ENCODE measurements at places on chromosomes 5 and 9.

DNA sequence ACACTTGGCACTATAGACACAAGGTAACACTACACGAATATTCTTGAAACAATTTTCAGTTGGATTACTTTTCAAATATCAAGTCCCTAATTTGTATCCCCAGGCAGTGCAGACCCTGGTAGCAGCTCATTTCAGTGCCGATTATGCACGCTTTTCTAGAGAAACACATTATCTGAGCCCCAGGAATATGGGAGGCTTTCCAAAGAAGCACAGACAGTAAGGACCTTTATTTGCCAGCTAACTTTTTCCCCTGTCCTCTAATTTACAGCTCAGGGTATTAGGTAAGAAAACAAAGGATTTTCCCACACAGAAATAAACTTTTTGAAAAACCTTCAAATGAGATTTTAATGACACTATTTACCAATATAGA is 852.3 kb upstream of the DMAC1 start:
- DNase-seq = no peak

DNA sequence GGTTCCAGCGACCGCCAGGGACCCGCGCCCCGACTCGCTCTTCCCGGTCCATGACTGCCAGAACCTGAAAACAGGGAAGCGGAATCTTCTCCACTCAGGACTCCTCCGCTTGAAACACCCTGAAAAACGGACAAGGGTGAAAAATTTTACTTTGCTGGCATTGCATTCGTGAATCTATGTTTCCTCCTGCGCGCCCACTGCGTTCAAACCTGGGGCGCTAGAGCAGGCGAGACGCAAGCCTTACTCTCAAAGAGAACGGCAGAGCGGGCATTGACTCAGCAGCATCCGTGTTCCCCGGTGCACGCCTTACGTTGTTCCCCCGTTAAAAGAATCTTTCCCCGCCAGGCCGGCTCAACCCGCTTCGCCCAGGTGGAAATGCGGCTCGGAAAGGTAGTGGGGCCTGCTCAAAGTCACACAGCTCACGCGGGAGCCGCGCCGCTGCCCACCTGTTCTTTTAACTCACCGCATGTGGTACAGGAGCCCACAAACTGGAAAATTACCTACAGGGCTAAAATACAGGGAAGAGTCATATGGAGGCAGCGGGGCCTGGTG is 999 bp upstream of the DRD1 start:
- DNase-seq = no peak

DNA sequence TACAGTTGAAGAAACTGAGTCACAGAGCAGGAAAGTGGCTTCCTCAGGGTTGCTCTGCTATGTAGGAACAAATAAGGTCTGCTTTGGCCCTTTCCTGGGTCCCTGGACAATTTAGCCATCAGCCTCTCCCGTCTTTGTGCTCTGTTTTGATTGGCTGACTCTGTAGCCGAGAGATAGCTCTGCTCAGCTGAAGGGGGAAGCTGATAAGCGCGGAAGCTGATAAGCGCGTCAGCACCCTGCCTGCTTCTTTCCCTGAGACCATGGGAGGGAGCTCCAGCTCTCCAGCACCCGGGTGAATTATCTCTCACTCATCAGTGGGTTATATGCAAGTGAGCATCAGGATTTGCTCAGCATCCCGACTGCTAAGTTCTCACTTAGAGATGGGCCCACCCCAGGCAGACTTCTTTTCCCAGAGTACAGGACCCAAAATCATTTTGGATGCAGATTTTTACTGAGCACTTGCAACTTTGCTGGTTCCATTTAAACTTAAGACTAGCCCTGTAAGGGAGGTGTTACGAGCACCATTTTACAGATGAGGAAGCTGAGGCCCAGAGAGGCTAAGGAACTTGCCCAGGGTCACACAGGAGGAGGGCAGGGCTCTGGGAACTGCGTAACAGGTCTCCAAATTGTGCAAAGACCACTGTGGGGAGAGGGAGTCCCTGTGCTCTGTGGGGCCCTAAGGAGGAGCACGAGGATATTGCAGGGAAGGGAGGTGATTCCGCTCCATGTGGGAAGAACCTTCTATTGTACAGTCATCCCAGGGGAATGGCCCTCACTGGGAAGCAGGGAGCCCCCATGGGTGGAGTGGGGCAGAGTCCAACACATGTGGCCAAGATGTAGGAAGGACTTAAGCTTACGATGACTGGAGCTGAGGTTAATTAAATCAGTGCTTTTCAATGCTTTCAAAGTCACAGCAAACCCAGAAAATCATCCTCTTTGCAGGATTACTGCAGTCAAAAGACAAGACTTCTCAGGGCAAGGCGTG is 83.7 kb upstream of the ORM1 start:
- DNase-seq = no peak

GRCh38 chr9:5756633-5757032 is 76.3 kb downstream of the ERMP1 start:
- no peak for DNase-seq

- DNase-seq = no peak
These were observed 163.5 kb downstream of the ARL15 start for GRCh38 chr5:54146916-54147315.

DNA sequence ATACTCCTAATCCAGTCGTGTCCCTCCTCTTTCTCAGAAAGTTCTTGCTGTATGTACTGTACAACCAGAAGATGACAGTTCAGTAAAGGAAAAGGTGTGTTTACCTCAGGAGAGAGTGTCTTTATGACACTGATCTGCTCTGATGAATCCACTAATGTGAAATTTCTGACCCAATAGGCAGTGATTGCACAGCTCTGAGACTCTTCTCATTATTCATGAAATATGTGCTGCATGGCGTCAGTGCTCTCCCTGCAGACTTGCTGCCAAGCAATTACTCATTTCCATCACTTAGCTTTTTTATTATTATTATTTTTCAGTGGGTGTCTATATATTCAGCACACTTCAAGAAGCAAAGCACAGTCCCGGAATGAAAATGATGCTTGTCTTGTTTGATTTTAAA is 389.0 kb downstream of the RASEF start:
- DNase-seq = no peak

DNA sequence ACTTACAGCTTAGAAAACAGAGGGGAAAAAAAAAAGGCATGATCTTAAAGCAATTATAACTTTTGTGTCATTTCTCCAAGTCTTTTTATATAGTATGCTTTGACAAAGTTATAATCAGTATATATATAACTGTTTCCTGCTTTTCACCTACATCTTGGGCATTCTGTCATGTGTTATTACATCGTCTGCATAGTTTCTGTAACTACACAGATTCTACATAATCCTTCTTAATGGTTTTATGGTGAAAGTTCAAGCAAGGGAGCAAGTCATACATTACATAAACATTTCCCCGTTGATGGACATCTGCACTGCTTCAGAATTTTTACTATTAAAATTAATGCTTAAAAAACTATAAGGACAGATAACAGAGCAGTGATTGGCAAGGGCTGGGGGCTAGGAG is 12.1 kb downstream of the FEM1C start:
- DNase-seq = no peak

GRCh38 chr9:113594484-113595299 is 131.2 kb downstream of the RGS3 start:
- DNase-seq = no peak

- peak; percentile 31 for DNase-seq
These were observed 21.9 kb upstream of the CFAP95 start for GRCh38 chr9:69798744-69799143.

- no peak for DNase-seq
These were observed 1.9 kb downstream of the DOK3 start for GRCh38 chr5:177507596-177508220.
